Activated gamma-delta T cell treated with Interleukin-2 at 50 U/mL for 16 hours (primary cell): ENCODE measurements at places on chromosomes 3 and 15.

DNA sequence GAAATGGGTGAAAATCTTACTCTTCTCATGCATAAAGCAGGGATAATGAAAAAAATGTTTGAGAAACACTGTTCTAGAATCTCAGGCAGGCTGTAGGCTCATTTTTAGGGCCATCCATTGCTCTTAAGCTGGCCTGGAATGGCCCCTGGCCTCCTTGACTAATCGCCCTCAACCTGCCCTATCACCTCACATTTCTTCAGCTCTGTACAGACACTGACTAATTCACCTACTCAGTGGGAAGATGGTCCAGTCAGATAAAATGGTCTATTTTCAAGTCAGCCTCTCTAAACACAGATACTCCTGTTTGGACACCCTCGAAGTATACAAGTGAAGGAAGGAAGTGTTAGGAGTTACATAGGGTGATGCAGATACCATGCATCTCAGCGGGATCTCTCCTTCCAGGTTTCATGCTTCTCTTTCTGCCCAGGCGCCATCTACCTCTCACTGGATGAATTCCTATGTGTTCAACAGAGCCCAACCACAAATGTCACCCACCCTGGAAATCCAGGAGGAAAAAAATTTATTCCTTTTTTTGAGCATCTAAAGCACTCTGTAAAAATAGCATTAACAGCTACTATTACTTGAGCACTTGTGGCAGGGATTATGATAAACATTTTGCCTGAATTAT lies 12.1 kb downstream of the FMN1 start:
- DNase-seq: no peak

- DNase-seq: no peak
Observed at GRCh38 chr3:195774917-195775316, 36.8 kb downstream of the MUC4 start.

GRCh38 chr3:159187706-159188105 lies 385.9 kb downstream of the MFSD1 start:
- DNase-seq: no peak

DNA sequence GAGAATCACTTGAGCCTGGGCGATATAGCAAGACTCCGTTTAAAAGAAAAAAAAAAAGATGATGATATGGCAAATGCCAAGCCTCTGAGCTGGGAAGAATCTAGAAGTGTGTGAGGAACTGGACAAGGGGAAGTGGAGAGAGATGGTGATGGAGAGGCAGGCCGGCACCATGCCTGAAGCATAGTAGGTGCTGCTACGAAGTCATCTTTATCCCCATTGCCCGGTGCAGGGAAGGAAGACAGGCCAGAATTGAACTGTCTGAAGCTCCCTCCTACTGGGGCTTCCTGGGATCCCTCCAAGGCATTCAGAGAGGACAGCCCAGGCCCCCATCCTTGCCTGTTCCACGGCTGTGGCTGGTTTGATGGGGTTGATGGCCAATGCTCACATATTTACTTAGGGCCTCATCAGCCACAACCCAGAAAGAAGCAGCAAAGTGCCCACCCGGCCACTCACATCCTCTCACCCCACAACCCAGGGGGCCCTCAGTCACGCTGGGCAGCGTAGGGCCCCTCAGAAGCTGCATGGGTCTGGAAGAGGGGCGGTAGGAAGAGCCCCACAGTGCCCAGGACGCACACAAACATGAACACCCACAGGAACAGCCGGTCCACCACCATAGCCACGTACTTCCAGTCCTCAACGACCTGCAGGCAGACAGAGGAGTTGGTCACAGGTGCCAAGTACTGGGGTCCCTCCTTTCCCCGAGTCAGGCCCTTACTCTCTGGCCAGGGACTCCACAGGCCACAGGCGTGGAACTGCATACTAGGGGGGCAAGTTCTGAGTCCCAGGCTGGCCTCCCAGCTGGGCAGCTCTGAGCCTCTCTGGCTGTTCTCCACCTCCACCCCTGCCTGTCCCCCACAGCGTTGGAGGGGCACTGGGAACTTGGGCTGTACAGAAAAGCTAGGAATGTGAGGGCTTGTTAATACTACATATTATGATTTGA lies 4.1 kb upstream of the CHRNA3 start:
- DNase-seq: no peak

DNA sequence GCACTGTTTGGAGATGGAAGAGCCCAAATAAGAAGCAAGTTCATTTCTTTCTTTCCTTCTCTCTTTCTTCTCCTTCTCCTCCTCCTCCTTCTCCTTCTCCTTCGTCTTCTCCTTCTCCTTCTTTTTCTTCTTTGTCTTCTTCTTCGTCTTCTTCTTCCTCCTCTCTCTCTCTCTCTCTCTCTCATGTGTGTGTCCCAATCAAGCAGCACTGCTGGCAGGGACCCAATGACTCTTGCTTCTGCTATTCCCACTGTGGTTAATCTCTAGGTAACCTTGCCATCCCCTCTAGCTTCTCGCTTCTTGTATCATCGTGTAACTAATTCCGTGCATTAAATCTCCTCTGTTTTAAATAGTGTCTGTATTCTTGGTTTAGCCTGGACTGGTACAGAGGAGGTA lies 26.1 kb upstream of the ZNF280D start:
- no peak for DNase-seq

GRCh38 chr3:70620367-70620766 lies 307.9 kb upstream of the MDFIC2 start:
- no peak for DNase-seq

GRCh38 chr3:25235466-25235865 lies 192.6 kb upstream of the RARB start:
- no peak for DNase-seq

DNA sequence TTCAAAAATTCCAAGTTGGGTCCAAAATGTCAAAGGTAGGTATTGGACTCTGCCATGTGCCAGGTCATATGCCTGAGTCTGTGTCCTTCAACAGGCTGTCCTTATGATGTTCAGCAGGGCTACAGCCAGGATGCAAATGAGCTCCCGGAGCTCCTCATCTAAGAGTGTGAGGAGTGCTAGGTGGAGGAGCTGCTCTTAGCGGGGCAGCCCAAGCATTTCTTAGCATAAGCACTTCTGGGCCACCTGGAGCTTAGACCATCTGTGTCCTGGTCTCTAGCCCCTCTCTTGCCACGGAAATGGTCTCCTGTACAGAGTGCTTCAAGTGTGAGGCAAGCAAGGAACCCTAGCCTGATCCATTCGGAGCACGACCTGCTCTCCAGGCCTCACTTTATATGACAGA lies 64.6 kb upstream of the PRR23C start:
- DNase-seq: no peak

GRCh38 chr3:152621967-152622810 lies 212.7 kb upstream of the P2RY1 start:
- no peak for DNase-seq

GRCh38 chr3:27657871-27658270 lies 64.3 kb downstream of the EOMES start:
- DNase-seq: no peak

- no peak for DNase-seq
Observed at GRCh38 chr3:126288314-126288713, 68.9 kb downstream of the KLF15 start.

- no peak for DNase-seq
Observed at GRCh38 chr3:134623615-134624245, 27.1 kb downstream of the KY start.

DNA sequence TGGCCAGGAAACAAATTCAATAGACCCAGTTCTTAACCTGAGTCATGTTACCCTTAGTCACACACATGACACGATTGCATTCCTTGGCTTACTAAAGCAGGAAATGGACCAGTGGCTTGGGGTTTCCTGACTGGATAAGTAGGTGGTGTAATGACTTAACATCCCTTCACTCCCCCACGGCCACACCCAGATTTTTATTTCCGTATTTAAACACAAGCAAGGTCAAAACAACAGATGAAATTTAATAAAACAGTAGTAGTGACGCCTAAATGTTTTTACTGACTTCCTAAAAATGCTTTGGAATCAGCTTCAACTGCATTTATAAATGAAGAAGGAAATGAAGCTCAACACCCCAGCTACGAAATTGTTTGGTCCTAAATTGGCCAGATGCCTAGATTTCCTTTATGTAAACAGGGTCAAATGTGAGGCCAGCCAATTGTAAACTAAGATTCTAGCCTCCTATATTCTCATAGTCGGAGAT lies 324.3 kb downstream of the CHST2 start:
- DNase-seq: no peak

- no peak for DNase-seq
Observed at GRCh38 chr3:149639093-149639486, 18.7 kb downstream of the WWTR1 start.

DNA sequence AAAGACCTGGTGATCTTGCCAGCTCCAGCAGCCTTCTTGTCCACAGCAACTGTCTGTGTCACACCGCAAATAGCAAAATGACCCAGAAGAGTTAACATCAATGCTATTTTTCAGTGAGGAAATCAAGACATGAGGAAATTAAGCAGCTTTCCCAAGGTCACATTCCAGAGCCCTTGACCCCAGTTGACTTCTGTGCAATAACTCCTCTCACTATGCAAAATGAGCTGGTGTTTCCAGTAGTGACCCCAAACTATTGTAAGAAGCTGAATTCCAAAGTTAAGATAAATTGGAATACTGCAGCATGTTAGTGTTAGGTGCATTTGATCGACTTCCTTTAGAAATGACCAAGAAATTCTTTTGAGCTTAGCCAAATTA lies 172.8 kb upstream of the SNTN start:
- DNase-seq: no peak

- DNase-seq: no peak
Observed at GRCh38 chr3:37377670-37378069, 203.3 kb upstream of the LRRFIP2 start.

DNA sequence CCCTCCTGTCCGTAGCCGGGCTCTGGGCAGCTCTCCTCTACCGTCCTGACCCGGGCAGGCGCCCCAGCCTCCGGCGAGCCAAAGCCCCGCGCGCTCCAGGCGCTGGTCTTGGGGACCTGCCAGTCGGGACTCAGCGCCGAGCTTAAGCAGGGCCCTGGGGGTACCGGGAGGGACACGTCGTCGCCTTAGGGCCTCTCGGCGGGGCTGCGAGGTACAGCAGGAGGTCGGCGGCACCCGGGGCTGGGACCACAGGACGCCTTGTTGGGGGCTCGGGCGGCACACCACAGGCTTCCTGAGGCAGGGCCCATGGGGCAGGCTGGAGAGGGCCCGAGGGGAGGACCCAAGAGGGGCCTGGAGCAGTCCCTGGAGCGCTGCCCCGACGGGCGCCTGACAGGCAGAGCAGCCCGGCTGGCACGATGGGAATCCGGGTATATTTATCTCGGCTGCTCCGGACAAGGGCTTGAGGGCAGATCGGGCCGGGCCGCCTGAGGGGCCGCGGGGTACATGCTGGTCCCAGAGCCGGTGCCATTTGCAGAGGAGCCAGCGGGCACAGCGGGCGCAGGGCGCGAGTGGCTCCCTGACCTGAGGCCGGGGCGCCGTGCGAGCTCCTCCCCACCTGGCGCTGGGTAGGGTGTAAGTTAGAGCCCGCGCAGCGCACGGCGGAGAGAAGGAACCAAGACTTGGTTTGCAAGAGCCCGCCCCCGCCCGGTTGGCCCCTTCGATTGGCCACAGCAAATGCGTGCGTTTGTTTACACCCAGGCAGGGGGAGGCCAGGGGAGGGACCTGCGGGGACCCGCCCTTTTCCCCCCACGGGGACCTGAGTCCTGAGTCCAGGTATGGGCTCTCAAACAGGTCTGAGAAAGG lies 574 bp downstream of the SLC38A3 start:
- DNase-seq: peak; percentile 34

GRCh38 chr15:31302778-31303725 lies 23.6 kb upstream of the KLF13 start:
- no peak for DNase-seq

GRCh38 chr3:104989878-104990277 lies 376.8 kb upstream of the ALCAM start:
- no peak for DNase-seq

DNA sequence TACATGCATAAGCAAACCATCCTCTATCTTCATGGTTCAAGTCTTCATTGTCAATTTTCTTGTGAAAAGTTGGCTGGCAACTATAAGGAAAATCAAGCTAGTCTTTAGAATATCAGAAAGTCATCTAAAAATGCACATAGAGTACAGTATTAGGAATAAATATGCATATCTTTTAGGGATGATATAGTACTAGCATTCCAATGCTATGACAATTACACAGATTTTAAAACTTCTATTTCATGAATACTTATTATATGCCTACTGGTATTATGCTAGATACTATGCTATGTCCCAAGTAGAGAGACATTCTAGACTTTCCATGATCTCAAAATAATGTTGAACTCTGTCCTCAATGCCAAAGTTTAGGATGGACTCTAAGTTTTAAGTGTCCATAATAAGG lies 81.3 kb upstream of the NAALADL2 start:
- DNase-seq: no peak

DNA sequence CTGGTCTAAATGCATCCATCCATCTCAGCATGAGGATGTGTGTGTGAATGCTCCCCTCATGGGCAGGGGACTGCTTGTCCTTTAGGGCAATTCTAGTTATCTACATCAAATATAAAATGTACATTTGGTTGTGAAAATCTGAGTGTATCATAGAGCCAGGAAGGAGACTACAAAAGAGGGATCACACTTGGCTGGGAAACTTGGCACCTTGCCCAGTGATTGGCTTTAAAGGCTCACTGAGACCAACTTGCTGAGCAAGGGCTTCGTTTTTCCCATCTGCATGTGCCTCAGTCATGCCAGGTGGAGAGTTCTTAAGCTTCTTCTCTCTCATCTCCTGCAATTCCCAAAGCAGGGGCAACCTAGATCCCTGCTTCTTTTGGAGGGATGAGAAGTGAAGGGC lies 5.2 kb downstream of the CAPN3 start:
- no peak for DNase-seq

- no peak for DNase-seq
Observed at GRCh38 chr3:179410331-179410730, 40.9 kb downstream of the GNB4 start.

DNA sequence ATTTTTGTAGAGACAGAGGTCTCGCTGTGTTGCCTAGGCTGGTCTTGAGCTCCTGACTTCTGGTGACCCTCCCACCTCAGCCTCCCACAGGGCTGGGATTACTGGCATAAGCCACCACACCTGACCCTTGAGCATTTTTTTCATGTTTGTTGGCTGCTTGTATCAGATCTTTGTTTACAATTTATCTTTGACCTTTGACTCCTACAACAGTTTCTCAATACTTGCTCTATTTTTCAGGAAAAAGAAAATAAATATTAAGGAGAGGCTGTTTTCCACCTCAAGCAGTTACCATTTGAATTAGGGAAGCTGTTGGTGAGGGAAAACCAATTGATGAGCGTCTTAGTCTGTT lies 44.5 kb downstream of the LIMD1 start:
- no peak for DNase-seq

DNA sequence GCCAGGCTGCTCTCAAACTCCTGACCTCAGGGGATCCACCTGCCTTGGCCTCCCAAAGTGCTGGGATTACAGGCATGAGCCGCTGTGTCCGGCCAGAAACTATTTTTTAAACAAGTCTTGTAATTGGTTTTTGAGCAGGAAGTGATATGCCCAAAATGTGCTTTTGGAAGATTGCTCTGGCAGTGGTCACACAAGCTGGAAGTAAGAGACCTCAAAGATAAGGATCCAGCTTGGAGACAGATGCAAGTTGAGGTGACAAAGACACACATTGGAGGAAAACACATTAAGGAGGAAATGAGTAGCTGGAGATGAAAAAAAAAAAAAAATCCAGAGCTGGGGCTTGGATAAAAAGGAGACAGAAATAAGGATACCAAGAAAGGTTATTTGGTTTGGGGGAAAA lies 6.3 kb downstream of the TM4SF18 start:
- DNase-seq: no peak
